ENCODE measurements at places on chromosomes 3 and 15.

- no peak for DNase-seq
Observed at GRCh38 chr15:91942720-91943394, 89.3 kb downstream of the SLCO3A1 start.

DNA sequence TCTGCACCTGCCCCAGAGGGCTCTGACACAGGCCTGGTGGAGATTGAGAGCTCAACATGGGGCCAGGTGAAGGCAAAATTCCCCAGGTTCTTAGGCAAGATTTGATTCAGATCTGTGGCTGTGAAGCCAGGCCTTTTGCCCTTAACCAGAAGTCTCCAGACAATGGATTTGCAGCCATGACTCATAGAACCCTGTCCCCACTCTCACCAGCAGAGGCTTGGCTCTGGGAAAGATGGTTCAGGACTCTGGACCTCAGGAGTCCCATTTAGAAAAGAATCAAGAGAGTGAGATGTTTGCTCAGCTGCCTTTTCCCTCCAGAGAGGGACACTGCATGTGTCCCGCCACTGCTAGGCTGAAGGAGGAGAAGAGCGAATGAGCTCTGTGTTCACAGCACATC is 361.4 kb upstream of the ICE2 start:
- no peak for DNase-seq

DNA sequence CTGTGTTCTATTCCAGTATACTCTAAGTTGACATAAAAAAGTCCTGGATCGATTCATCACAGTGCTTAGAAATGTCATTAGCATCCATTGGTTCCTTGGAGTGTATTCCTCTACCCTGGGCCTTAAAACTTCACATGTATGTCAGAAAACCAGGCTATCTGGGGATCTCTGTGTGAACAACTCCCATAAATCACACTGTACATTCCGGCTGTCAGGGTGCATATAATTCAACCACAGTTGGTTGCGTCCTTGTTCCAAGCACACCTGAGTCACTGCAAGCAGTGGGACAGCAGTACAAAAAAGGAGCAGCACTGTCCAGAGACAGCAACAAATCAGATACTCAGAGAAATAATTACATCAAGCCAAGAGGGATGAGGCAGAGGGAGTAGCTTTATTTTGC is 52.4 kb downstream of the PDZRN3 start:
- DNase-seq, result no peak

DNA sequence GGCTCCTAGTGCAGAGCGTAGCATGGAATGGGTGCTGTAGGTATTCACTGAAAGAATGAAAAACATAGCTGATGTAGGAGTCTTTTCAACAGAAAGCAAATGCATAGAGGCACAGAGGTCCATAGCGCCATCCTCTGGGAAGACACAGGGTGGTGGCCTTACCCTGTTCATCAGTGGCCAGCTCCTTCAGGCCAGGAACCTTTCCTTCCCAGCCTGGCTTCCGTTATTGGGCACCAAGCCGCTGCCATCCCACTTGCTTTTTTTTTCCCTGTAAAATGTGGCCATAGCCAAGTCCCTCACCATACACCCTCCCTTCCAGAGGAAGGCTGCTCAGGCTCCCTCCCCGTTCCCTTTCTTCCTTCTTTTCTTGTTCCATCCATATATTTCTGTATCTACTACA is 118.1 kb downstream of the ZNF621 start:
- DNase-seq, result no peak

GRCh38 chr15:50116477-50116876 is 2.6 kb downstream of the ATP8B4 start:
- no peak for DNase-seq

- no peak for DNase-seq
Observed at GRCh38 chr3:16509721-16510619, 3.5 kb downstream of the RFTN1 start.

- no peak for DNase-seq
Observed at GRCh38 chr3:144820726-144821125, 849.1 kb downstream of the DIPK2A start.

GRCh38 chr3:150319900-150320299 is 88.2 kb upstream of the TSC22D2 start:
- no peak for DNase-seq

GRCh38 chr15:93072411-93073394 is 16.3 kb downstream of the RGMA start:
- DNase-seq, result no peak

GRCh38 chr3:187958432-187959003 is 195.4 kb upstream of the LPP start:
- no peak for DNase-seq

DNA sequence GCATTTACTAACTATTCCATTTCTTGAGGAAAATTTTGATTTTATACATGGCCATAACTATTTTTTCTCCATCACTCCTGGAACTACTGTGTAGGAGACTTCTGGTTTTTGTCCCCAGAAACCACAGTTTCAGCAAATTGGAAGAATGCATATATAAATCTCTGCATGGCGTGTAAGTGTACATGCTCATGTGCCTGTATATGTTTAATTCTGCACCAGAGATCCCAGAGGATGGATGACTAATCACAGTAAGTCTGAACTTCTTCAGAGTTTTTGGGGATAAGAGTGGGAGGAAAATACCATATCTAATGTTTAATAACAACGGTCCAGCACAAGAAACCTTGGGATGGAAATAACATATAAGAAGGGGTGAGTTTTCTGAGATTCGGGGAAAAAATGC is 10.9 kb upstream of the COL6A6 start:
- DNase-seq, result no peak

- DNase-seq, result no peak
Observed at GRCh38 chr3:37072892-37073291, 79.6 kb downstream of the MLH1 start.

DNA sequence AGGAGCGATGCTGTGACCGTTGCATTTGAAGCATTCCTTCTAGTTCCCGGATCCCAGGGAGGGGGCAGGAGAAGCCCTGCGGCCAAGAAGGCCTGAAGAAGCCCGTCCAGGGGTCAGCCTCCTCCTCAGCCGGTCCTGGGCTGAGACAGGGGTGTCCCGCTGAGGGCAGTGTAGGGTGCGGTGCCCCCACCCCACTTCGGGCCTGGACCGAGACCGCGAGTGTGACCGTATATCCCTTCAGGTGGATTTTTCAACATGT is 2.8 kb downstream of the OCA2 start:
- DNase-seq, result no peak

- DNase-seq, result no peak
Observed at GRCh38 chr15:42048080-42048820, 27.4 kb upstream of the PLA2G4E start.

DNA sequence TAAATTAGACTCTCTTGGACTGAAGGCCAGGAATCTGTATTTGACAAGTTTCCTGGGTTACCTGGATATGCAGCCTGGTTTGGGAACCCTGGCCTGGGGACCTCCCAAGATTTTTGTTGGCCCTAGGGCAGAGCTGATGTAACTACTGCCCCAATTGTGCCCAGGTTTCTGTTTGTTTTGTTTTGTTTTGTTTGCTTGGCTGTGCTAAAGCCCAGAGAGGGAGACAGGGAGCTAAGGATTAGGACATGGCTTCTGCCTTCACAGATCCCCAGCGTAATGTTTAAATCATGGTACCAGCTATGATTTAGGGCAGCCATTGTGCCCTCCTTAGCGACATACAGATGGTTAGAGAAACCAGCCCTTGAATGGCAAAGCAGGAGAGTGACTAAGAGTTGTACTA is 47.6 kb downstream of the ABHD5 start:
- no peak for DNase-seq

GRCh38 chr3:69562020-69562419 is 176.1 kb upstream of the FRMD4B start:
- no peak for DNase-seq

DNA sequence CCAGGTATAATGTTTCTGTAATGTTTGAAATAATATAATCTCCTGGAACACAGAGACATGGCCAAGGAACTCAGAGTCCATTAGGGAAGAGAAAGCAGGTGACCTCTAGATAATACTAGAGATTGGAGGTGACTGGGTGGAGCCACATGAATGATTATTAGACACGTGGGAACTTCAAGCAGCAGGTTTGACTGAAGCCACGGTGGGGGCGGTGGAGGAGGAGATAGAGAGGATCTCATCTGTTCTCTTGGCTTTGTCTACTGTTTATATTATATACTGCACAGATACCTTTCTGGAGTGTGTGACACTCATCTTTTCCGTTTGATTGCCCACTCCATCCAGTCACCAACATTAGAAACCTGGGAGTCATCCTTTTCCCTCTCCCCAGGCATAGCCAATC is 33.7 kb downstream of the KIF7 start:
- no peak for DNase-seq

DNA sequence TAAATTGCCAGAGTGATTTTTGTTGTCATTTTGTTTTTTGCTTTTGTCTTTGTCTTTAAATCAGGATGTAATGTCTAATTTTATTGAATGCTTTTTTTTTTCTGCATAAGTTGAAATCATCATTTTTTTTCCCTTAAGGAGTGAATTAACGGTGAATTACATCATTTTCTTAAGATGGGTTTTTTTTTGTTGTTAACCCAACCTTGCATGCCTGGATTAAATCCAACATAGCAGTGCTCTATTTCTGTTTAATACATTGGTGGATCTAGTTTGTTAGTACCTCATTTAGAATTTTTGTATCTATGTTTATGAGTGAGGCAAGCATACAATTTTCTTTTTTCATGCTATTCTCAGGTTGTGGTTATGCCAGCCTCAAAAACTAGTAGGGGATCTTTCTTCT is 186.4 kb upstream of the TMC3 start:
- no peak for DNase-seq

GRCh38 chr3:181040030-181040429 is 50.5 kb upstream of the DNAJC19 start:
- no peak for DNase-seq

DNA sequence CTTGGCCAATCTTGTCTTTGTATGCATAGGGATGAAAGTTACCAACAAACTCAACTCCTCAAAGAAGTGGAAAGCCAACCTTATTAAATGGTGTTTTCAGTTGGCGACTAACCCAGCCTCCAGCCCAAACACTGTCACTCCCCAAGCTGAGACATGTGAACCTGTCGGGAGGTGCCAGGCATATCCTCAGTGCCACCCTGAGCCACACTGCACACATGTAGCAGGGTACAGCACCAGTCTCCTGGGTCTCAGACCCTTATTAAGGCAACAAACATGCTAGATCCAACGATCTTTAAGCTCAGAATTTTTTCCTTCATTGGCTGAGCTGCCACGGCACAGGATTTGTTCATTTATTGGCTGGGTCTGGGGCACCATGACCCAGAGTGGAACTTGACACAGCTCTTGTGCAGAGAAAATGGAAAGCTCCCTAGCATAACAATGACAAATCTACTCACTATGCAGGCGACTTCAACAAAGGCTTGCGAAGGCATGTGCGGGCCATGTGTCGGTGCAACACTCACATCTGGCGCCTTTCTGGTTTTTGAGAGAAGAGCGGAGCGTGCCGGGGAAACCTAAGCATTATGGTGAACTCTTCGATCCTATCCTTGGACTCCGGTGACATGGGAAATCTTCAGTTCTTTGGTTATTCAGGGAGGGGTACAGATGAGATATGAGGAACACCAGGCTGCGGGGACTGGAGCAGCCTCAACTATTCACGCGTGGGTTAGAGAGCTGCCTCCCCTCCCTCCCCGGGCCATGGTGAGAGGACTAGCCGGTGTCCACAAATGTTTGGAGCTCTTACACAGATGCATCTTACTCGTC is 190.1 kb downstream of the FAM43A start:
- no peak for DNase-seq

GRCh38 chr3:73924048-73924447 is 299.3 kb upstream of the PDZRN3 start:
- no peak for DNase-seq

GRCh38 chr3:195030791-195031321 is 240.1 kb downstream of the XXYLT1 start:
- no peak for DNase-seq

- DNase-seq, result no peak
Observed at GRCh38 chr15:73165844-73166243, 113.6 kb downstream of the NEO1 start.

GRCh38 chr15:96338766-96339618 is 8.5 kb downstream of the NR2F2 start:
- no peak for DNase-seq

GRCh38 chr15:26294059-26294689 is 431.0 kb upstream of the ATP10A start:
- no peak for DNase-seq

GRCh38 chr3:2098398-2099027 is at the start of gene CNTN4:
Gene CNTN4 (plus strand): TSS chr3:2098866.
- DNase-seq, result no peak

DNA sequence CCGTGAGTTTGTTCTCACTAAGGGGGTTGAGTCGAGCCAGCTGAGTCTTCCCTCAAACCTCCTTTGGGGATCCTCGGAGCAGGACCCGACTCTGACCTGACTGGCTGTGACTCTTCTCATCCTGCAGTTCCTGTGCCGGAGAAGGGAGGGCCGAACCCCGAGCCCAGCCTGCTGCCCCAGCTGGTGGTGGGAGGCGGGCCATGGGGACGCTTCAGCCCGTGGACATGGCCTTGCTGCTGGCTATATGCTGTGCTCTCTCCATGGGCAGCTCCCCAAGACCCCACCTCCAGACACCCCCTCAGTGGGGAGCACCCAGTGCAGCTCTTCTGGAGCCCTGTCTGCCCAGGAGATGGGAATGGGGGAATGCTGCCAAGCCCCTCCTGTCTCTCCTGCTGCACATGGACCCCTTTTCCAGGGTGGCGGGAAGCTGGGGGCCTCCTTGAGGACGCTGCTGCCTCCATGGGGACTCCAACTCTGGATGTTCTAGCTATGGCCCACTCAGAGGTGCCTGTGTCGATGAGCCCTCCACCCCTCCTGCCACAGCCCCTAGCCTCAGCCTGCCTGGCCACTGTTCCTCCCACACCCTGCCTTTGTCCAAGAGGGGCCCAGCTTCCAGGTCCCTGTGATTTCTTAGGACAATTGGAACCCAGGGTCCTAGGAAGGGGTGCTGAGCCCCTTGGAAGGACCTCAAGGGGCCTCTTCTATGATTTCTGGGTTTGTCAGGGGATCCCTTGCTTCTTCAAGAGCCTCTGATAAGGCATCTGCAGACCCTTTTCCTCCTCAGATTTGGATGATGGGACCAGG is 12.8 kb downstream of the C15orf39 start:
- no peak for DNase-seq

DNA sequence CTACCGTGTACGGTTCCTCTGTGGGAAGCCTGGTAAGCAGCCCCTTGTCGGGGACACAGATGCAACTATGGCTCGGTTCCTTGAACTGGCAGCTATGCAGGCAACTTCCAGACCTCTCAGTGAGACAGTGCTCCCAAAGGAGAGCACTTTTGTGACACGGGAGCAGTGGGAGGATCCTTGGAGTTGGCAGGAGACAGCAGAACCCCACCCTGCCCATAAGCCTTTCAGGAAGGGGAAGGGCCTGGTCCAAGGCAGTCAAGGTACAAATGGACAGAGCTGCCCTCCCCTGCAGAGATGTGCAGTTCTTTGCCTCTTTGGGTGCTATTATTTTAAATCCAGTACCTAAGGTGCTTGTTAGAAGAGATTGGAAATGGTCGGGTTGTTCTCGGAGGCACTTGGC is 94.5 kb downstream of the MESD start:
- DNase-seq, result no peak

DNA sequence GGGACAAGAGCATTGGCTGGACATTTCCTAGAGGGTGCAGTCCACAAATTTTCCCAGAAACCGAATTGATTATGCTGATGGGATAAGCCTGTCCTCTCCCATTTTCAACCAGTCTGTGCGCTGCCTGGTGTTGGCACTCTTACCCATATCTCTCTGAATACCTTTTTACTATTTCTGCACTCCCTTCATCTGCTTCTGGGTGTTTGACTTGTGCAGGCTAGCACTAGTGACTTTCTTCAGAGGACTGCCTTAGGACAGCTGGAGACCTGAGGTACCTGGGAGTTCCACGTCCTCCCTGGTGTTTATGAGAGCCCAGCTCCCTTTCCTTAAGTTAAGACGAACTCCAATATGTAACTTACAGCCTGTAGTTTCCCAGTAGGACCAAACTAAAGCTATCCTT is 50.2 kb downstream of the RBMS3 start:
- DNase-seq, result no peak

GRCh38 chr15:85494048-85494777 is 113.8 kb downstream of the AKAP13 start:
- no peak for DNase-seq
